ENCODE measurements at places on chromosomes 7 and 10.

DNA sequence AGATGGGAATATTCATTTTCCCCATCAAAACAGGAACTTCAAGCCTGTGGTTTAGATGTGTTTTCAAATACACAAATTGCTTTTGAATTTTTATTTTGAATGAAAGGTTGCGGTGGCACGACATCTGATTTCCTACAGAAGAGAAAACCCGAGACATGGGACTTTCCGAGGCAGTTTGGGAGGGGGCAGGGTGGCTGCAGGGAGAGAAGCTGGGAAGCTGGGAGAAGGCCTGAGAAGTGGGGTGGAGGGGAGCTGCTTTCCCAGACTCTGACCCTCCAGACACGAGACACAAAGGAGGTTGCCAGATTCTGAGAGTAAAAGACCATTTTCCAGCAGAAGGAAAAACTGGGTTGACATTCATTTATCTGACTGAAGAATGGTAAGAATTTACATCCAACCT is 19.6 kb downstream of the TMEM176A start:
- DNase-seq = no peak

DNA sequence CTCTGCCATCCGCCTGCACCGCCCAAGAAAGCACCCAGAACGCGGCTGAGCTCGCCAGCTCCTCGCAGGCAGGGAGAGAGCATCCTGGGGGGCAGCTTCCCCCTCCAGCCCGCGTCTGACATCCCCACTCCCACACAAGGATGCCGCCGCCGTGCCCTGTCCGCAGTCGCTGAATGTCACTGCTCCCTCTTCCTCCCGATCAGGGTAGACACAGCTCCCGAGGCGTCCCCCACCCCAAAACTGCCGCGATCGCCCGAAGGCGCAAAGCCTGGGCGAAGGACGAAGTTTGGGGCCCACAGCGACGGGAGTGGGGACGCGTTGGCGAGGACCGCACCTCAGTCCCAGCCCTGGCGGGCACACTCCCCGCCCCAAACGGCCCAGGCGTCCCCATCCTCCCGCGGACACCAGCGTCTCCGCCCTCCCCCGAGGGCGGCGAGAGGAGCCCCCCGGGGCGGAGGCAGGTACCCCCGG is 1.5 kb upstream of the KAT6B start:
- no peak for DNase-seq

DNA sequence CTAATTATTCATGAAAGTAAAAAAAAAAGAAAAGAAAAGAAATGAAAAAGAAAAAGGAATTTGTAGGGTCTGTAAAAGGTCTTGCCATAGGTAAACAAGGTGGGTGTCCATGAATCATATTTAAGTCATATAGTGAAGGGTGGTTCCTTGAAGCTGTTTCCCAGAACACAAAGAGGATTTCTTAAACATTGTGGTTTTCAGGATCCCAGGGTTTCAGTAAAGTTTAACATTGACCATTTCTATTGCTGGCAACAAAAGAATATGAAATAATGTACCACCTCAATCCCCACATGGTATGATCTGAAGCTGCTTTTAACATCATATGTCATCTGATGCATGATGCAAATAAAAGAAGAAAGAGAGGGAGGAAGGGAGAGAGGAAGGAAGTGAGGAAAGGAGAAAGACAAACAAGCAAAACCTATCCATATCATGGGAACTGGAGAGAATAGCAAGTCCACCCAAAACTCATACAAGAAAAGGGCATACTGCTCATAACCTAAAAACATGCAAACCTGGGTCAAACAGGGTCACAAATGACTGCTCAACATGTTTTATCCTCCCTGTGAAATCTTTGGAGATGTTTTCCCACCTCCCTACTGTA is 663.5 kb downstream of the SORCS1 start:
- no peak for DNase-seq

GRCh38 chr10:33422471-33423153 is 88.1 kb upstream of the NRP1 start:
- DNase-seq = no peak

- no peak for DNase-seq
Measured at GRCh38 chr10:114261076-114261475, 22.0 kb downstream of the VWA2 start.

DNA sequence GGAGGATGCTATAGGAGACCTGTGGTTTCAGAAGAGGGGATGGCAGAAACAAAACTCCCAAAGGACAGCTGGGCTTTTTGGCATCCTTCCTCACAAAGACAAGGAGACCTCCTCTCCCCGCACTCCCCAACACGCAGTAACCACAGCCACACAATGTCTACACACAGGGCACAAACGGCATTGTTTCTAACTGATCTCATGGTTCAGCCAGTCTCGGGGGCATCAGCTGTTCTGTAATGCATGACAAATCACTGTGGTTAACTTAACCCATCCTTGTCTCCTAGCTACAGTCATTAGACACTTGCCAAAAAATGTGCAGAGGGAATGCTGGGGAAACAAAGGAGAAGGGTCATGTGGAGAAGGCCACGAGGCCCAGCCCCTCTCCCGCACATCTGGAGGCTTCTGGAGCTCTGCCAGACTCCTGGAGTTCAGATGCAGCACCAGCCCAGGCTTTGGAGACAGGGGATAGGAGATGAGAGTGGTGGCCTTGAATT is 7.6 kb upstream of the ADAMTS14 start:
- peak; percentile 33 for DNase-seq

All from NCI-H1694 treated with DMSO at 0.1 percent for 48 hours (cell line).